Fibroblast of the aortic adventitia (primary cell): ENCODE measurements at places on chromosomes 16 and 17. TPM values are rescaled to one million over a fixed set of nuclear protein-coding genes. Genes with fewer than 3 reads are reported as not detected.

The GRIN2A gene
- 0.33 and 3.4 TPM in 2 replicates for total RNA-seq

The KRTAP1-5 gene
- total RNA-seq: 1.4 TPM in 1 of 2 replicates, not detected in the other

The TTLL6 gene
- total RNA-seq: not detected in 2 replicates

The TLCD3A gene
- 12.9 and 27.5 TPM in 2 replicates for total RNA-seq

The KLHL10 gene
- total RNA-seq: 0.09 and 0.90 TPM in 2 replicates

The PIRT gene
- total RNA-seq: not detected in 2 replicates

The CDRT15L2 gene
- not detected in 2 replicates for total RNA-seq

The NEUROD2 gene
- total RNA-seq: not detected in 2 replicates

The PERCC1 gene
- total RNA-seq: not detected in 2 replicates

The SENP3 gene
- total RNA-seq: 14.6 and 60.4 TPM in 2 replicates

The HLF gene
- total RNA-seq: 4.4 TPM in 1 of 2 replicates, not detected in the other

The CD300LB gene
- not detected in 2 replicates for total RNA-seq

The KRTAP4-1 gene
- not detected in 2 replicates for total RNA-seq

- DNase-seq: no peak
These were observed 74.1 kb upstream of the MON1B start for GRCh38 chr16:77116856-77117255.

- DNase-seq: peak; percentile 21
These were observed 468 bp downstream of the FLYWCH2 start for GRCh38 chr16:2883458-2883908.

- no peak for DNase-seq
These were observed 40.7 kb upstream of the ZKSCAN2 start for GRCh38 chr16:25298165-25298872.

GRCh38 chr17:4533523-4534504 lies 21.4 kb downstream of the MYBBP1A start:
- no peak for DNase-seq

DNA sequence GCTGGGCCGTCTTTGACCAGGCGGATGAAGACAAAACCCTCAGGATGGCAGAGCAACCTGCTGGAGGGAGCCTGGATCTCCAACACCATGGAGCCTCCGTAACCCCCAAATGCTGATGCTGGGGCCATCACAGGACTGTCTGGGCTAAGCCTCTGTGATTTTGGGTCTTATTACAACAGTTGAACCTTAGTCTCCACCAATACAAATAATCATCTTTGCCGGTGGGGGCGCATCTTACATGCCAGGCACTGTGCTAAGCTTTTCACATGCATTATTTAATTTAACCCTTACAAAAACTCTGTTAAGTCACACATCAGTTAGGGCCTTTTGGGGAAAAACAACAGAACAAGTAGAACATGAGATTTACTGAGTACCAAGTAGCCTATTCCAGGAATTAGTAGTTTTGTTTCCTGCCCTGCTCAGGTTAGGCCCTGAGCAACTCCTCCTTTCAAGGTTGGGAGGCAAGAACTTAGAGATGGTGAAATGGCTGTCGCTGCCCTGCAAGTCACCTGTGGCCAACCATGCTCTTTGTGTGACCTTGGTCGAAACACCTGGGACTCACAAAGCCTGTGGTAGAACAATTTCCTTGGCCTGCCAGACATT lies 8.9 kb upstream of the ITGAM start:
- DNase-seq: no peak

GRCh38 chr17:338442-339192 lies 14.0 kb downstream of the RPH3AL start:
- DNase-seq: no peak

GRCh38 chr17:41382394-41382793 lies 288 bp upstream of the KRT34 start:
- peak; percentile 31 for DNase-seq

DNA sequence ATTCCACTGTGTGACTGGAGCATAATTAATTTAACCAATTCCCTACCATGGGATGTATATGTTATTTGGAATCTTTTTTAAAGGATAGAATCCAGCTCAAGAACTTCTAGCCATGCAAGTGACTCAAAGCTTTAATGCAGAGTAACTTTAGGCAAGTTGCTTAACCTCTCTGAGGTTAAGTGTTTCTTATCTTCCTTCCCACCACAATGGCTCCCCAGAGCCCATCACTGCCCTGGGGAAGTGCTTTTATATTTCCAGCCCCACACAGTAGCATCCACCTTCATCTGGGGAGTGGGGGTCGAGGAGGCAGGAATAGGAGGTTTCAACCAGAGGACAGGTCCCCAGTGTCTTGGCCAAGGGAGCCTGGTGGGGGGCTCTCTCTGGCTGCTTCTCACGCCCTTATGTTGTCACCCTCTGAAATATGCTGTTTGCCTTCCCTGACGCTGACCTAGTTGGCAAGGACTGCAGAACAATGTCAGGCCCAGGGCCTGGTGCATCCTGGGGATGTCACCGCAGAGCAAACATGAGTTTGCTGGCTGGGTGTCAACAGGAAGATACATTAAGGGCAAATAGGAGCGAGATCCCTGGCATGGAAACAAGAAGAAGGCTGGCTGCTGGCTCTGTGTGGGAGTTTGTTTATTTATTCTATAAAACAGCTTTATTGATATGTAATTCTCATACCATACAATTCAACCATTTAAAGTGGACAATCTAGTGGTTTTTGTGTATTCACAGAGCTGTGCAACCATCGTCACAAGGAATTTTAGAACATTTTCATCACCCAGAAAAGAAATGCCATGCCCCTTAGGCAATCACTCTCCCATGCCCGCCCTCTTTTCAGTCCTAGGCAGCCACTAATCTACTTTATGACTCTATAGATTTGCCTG lies 46.6 kb upstream of the WSB1 start:
- peak; percentile 40 for DNase-seq

DNA sequence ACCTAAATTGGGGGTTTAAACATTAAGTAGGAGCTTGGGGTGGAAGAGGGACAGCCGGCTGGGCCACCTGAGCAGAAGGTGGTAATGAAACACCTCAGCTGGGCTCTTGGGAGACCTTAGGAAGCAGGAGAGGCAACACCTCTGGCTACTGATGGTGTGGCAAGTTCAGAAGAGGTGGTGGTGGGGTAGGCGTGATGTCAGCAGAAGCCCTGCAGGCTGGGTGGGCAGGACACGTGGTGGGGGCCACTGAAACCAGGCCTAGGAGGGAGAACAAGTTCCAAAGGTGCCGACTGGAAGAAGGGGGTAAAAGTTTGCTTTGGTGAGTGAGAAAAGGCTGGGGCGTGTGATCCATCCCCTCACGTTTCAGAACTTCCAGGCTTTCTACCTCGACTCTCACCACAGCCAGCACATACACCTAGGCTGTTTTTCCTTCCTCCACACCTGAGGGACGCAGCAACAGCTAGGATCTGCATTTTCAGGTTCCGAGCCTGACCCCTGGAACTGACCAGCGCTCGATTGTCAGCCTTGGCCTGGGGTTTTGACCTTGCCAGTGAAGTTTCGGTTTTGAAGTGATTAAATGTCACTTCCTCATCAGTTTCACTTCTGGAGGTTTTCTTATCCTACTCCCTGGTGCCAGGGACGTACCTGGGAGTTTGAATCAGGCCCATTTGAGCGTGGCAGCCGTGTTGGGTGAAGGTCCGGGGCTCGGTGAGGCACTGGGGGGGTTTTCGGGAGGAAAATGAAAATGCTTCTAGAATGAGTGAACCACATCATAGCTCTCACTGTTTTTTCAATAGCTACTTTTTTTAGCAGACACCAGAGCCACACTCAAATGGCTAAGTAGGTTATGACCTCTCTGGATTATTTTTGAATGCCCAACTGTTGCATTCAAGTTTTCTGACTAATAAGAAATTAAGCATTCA lies 10.0 kb downstream of the SNN start:
- DNase-seq: no peak

DNA sequence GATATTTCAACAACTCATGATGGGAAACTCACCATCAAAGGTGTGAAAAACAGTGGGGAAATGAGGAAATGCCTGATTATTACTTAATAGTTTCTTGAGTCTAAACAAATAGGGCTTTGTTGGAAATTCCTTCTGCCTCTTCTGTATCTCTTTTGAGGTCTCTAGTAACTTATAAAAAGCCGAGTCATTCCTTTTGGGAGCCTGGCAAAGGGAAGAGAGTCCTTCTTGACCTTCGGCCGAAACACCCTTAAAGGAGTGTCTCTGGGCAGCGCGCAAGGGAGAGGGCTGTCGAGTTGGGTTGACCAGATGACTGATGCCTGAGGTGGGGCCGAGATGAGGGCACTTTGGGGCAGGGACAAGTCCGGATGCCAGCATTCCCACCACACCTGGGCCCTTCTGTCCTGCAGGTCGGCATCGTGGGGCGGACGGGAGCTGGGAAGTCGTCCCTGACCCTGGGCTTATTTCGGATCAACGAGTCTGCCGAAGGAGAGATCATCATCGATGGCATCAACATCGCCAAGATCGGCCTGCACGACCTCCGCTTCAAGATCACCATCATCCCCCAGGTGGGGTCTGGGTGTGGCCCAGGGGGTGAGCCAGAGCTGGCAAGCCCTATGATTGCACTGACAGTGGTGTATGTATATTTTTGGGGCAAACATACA lies 89.2 kb downstream of the ABCC6 start:
- DNase-seq: no peak

DNA sequence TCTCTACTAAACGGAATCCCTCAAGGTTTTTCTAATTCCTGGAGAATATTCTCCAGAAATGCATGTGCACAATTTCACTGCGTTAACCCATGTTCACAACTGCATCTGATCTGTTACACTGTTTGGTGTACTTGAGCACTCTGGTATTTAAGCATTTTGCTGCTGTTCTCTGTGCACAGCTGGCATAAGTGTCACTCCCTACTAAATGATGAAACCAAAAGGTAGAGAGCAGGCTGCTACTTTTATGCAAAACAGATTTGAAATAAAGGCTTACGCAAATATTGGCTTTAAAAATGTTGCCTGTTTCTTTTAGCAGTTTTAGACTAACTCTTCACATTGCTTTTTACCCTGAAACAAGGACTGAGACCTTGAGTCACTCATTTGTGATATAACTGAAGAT lies 41.7 kb downstream of the ESRP2 start:
- DNase-seq: no peak

DNA sequence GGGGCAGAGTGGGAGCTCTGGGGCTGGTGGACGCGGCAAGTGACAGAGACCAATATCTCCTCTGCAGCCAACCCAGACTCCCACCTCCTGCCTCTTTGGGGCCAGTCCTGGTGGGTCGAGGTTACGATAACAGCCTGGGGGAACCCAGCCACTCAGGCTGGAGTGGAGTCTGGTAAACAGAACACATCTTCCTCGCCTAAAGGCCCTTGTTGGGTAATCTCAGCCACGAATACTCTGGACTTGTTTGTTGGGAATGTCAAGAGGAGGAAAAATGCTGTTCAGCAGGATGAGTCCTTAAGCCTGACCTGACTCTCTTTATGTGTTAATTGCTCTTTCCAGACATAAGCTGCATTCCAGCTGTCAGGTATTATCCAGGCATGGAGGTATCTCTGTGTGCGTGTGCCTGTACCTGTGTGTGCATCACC lies 8.0 kb upstream of the SPNS2 start:
- DNase-seq: no peak

DNA sequence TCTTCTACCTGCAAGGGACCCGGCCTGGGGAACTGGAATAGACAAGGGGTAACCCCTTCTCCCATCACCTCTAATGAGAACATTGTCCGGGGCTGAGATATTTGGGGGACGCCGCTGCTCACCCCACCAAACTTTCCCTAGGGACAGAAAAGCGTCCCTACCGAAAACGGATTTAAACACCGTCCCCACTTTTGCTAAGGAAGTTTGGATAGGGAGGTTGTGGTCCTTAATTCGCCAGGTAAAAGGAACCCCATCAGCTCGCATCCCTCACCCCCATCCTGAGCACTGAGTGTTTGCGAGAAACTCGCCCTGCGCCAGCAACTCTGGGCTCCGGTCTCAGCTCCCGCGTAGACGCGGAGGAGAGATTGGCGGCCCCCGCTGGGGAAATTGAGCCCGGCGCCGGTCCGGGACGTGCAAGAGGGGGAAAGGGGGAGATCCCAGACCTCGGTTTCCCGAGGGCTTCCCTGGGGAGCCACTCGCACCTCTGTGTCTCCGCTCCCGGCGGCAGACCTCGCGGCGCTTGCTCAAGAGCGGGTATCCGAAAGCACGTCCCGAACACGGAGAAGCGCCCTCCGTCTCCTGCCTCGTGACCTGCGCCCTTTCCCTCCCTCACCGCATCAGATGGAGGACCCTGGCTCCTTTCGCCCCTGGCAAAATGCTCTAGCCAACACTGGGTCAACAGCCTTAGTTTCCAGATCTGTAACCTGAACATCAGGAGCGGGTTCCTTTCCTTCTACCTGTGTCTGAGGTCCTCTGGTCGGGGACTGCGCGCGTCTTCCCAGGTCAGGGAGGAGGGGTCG lies 3.1 kb upstream of the SOX9 start:
- no peak for DNase-seq

DNA sequence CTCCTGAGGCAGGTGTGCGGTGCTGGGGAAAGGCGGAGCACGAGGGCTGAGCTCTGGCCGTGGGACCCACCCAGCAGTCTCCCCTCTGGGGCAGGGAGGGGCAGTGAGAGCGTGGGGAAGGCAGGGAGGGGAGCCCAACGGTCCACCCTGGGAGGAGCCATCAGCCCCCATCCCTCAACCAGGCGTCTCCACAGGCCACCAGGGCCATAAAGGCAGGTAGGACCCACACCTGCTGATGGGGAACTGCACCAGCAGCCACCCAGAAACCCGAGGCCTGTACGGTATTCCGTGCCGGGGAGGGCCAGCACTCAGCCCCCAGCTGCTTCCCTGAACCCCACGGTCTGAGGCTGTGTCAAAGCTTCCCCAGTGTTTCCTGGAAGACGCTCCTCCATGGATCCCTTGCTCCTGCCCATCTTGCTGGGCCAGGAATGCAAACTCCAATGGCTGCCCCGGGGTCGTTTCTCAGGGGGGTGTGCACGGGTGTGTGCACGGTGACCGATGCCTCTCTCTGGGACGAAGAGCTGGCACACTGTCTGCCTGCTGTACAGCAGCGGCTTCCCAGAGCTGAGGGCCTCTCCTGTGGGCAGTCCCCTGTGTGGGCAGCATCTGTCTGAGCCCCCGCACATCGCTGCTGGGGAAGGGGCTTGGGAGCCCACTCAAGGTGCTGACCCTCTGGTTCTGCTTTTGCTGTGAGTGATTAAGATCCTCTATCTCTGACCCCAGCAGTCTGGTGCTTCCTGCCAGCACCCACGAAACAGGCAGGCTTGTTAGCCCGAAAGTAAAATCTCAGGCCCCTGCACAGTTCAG lies 17.2 kb upstream of the METRNL start:
- DNase-seq: no peak

DNA sequence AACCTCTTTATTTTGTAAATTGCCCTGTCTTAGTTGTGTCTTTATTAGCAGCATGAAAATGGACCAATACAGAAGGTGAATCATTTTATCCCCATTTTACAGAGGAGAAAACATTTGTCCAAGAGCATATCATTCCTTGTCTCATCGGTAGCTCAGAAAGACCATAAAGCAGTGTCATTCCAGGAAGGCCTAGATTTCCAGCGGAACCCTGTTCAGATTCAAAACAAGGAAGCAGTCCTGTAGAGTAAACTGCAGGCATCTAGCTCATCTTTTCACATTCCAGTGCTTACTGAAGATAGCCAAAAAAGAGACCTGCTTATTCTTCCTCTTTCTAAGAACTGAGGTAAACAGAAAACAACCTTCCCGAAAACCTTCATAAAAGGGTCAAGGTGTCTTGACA lies 54.0 kb downstream of the PARN start:
- no peak for DNase-seq
